ENCODE measurements at places on chromosomes 1 and 21.

GRCh38 chr21:29105218-29105617 is 25.2 kb upstream of the MAP3K7CL start:
- no peak for DNase-seq

- no peak for DNase-seq
Measured at GRCh38 chr21:37136261-37136660, 63.2 kb downstream of the TTC3 start.

- no peak for DNase-seq
Measured at GRCh38 chr1:53206735-53207379, 10.2 kb downstream of the CPT2 start.

- no peak for DNase-seq
Measured at GRCh38 chr1:168751195-168751650, 22.2 kb upstream of the DPT start.

GRCh38 chr1:36367798-36368197 is 17.9 kb downstream of the STK40 start:
- no peak for DNase-seq

DNA sequence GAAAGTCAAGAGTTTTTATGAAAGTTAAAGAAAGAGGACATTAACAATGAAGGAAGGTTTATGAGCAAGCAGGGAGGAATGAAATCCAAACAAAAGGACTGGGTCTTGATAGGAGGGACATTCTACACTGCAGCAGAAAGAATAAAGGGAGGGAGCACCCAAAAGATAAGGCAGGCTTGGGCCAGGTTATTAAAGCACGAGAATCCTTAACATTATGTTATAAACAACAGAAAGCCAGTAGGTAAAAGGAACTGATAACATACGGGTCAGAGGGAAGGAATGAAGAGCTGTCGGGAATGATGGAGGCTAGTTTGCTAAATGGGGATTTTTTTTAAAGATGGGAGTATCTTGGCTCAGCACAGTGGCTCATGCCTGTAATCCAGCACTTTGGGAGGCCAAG is 19.4 kb downstream of the LPGAT1 start:
- no peak for DNase-seq
